ENCODE measurements at places on chromosomes 7 and 10.

- DNase-seq = no peak
Measured at GRCh38 chr7:32293833-32294232, 196.3 kb downstream of the LSM5 start.

DNA sequence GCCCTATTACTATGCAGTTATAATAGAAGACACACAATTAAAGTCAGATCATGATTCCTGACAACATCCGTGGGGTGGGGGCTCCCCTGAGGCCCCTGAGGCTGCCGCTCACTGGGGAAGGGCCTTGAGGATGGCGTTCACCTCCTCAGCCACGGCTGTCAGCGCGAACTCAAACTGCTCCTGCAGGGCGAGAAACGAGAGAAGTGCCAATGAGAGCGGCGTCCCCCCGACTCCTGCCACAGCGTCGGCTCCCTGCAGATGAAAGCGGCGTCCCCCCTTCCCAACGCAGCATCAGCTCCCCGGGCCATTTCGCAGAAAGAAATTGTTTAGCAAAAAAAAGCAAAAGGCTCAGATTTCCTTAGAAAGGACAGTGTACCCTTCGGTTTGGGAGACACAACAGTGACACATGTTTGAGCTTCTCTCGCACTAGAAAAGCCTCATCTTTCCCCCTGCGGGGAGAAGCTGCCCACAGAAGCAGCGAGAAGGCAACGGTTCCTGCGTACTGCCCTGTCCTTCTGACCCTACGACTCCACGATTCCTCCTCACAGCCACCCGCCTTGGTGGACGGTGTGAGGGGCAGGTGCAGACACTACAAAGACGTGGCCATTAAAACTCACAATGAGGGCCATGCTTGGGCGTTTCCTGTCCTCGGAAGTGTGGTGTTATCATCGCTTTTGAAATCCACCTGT lies 203.9 kb downstream of the DNAJB6 start:
- DNase-seq = no peak

GRCh38 chr7:142375710-142376313 lies 118.0 kb upstream of the PRSS58 start:
- DNase-seq = no peak

DNA sequence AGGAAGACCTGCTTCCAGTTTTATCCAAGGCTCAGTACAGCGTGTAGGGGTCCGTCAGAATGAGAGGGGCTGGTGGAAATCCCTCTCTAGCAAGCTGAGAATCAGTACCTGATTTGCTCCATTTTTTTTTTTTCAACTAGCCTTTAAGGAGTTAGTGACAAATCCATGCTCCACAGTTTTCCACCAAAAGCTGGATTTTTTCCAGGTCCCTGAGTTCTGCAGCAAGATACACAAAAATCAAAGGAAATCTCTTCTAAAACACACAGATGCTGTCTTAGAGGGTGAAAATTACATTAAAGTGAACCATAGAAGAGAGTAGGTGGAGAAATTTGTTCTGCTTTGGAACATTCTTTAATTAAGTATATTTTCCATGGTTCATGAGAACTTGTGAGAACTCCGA lies 30.4 kb downstream of the MDFIC start:
- DNase-seq = no peak

GRCh38 chr7:131326576-131326975 lies 1.1 kb upstream of the MKLN1 start:
- DNase-seq = no peak

GRCh38 chr7:46696741-46697140 lies 775.7 kb upstream of the IGFBP3 start:
- no peak for DNase-seq

- no peak for DNase-seq
Measured at GRCh38 chr7:44615149-44615611, 8.8 kb downstream of the OGDH start.

DNA sequence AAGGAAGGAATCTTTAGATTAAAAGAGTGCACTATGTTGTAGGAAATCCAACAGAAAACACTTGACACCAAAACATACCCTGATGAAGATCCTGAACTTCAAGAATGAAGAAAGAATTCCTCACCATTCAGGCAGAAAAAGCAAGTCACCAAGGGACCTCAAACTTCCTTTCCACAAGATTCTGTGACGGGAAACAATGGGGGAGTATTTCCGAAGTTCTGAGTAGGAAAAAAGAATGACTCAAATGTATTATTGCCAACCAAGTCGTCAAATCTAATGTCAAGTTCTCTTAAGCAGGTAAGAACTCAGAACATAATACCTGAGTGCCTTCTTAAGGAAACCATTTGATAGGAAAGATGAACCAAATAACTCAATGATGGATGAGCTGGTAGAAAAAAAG lies 44.7 kb upstream of the MTURN start:
- no peak for DNase-seq

GRCh38 chr7:42924223-42924838 lies 7.6 kb downstream of the PSMA2 start:
- DNase-seq = no peak

- no peak for DNase-seq
Measured at GRCh38 chr10:78529262-78529661, 495.6 kb downstream of the RPS24 start.

GRCh38 chr7:150401424-150401790 lies 22.3 kb downstream of the ZNF775 start:
- no peak for DNase-seq

DNA sequence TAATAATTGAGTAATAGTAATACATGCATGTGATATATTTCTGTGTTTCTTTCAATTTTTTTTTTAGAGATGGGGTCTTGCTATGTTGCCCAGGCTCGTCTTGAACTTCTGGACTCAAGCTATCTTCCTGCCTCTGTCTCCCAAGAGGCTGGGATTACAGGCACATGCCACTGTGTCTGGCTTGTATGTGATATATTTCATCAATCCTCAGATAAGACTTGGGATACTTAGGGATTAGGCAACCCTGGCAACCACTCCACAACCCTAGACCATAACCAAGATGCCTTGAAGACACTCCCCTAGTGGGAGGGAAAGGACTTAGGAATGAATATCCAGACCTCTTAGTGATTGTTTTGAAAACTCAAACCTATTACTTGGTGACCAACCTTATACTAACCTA lies 154.8 kb downstream of the CCDC3 start:
- no peak for DNase-seq

- DNase-seq = peak; percentile 27
Measured at GRCh38 chr10:46255801-46256747, 30.7 kb upstream of the ANTXRL start.

GRCh38 chr7:27961255-27961654 lies 219.3 kb downstream of the JAZF1 start:
- peak; percentile 80 for DNase-seq

- DNase-seq = no peak
Measured at GRCh38 chr7:128117691-128118090, 86.5 kb upstream of the LRRC4 start.
